Stimulated activated CD8-positive, alpha-beta memory T cell treated with anti-CD3 and anti-CD28 coated beads, Interleukin-15, amount 100 ng/mL, for 4 hours (primary cell): ENCODE measurements at places on chromosomes 2 and 18.

DNA sequence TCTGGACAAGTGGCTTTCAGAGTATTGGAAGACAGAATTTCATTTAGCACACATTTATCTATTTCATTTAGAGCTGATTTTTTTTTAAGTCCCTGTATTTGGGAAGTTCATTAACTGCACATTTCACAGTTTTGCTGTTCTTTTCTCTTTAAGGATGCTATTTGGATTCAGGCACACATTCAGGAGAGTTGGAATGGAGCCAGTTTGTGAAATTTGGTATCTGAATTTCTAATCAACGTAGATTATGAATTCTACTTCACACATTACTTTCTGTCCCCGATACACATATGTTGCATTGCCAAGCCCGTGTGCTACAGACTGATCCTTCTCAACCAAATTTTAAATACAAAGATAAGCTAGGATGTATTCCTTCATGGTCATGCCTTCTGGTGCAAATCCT, 503.9 kb downstream of the IRS1 start:
- no peak for DNase-seq

DNA sequence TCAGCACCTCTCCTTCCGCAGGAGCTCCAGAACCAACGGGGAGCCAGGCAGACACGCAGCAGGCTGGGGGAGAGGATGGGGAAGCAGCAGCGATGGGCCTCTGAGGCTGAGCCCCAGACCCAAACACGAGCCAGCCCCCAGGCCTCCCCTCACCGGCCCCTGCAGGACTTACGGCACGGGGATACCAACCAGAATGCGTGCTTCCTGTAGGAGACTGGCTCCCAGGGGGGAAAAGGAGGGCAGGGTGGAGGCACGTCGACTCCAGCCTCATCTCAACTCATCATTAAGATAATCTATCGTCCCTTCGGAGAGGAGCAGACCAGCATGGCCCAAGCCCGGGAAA, 495.1 kb upstream of the MYT1L start:
- DNase-seq: no peak

DNA sequence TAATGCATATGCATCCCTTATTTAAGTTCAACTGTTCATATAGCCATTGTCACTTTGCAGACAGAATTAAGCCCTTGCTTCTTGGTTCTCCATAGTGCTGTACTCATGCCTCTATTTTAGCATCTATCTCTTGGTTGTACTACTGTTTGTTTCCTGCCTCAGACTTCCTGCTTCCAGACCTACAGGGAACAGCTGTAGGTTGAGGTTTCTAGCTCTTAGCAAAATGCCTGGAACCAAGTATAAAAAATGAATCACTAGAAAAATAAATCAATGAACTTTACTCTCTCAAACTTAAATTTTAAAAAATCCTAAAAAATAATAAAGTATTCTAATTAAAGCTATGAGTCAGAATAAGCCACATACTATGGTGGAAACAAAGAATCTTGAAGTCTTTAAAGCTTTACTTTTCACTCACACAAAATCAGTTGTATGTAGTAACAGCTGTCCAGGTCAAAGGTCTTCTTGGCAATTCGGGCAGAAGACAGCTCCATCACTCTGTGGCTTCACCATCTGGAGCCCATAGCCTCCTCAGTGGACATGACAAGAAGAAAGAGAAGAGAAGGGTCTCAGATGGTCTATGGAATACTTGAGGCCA, 1228.1 kb upstream of the GYPC start:
- no peak for DNase-seq

DNA sequence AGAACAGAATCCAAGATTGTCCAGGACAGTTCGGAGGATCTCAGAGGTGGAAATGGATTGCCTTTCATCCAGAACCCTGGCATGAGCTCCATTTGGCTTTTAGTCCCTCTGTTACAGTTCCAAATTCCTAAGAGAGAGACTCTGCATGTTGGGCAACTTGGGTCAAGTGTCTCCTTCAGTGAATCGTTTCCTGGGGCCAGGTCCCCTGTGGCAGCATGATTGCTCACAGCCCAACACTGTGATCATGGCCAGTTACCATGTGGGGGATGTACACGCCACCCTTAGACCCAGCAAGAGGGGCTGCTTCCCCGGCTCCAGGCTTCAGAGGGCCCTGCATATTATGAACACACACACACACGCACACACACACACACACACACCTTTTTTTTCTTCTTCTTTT, 118.6 kb upstream of the GLI2 start:
- no peak for DNase-seq

- DNase-seq: no peak
Measured at GRCh38 chr2:54385271-54385670, 70.9 kb upstream of the SPTBN1 start.

DNA sequence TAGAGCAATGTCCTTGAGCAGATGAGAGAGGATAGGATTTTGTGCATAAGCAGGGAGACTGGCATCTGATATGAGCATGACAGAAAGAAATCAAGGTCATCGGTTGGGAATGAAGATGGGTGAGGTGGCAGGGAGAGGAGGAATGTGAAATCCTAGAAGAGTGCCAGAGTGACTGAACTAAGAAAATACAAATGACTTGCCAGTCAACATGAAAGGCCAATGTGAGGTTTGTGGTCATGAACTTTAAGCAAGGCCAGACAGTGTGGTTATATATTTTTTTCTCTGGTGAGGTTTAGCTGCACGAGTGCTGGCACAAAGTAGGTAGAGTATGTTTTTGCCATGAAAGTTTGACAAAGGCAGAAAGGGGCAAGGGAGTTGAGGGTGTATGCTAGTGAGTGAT, 21.2 kb downstream of the QPCT start:
- no peak for DNase-seq

DNA sequence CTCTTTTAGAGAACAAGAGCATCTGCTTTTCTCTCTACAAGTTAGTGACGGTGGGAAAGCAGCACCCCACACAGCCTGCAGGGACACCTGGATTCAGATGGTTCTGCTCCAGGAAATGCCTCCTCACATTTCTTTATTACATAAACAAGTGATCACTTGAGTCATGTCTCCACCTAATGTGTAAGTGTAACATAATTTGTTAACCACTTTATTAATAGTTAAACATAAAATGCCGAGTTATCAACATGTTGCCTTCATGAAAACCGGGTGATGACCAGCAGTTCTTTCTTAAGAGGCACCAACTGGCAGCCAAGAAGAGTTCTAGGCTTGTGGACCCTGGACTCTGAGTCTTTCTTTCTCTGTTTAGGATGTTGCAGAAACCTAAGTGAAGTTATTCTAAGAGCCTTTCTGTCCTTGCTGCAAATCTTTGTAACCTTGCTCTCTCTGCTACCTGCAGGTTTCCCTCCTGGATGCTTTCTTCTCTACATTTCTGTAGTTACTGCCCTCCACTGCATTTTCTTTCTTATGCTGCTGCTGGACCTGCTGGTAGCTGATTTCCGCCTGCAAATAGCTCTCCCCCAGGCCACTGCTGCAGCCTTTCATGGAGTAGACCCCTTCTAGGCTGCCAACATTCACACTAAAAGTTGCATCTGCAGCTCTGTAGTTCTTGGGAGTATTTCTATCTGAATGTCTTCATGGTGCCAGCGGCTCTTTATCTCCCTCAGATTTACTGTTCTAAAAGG, 24.3 kb downstream of the UPP2 start:
- no peak for DNase-seq

GRCh38 chr18:63002803-63003445, 287.6 kb downstream of the PHLPP1 start:
- no peak for DNase-seq

- no peak for DNase-seq
Measured at GRCh38 chr2:168152902-168153530, 94.4 kb downstream of the STK39 start.

DNA sequence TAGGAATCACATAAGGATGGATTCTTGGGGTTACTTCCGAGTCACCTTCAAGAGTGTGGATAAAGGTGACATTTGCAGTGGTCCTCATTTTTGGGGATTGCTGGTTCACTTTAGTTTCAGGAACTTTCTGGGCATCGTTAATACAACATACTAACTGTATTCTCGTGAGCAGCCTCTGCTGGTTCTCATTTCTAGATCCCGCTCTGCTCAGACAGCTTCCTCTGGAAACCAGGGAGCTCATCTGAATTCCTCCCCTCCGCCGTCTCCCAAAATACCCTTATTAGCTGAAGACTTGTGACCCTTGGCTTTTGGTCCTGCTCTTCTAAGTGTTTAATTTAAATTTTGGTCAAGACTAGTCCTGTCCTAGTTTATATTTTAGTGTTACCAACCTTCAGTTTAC, 64.5 kb downstream of the ZNF532 start:
- DNase-seq: no peak

DNA sequence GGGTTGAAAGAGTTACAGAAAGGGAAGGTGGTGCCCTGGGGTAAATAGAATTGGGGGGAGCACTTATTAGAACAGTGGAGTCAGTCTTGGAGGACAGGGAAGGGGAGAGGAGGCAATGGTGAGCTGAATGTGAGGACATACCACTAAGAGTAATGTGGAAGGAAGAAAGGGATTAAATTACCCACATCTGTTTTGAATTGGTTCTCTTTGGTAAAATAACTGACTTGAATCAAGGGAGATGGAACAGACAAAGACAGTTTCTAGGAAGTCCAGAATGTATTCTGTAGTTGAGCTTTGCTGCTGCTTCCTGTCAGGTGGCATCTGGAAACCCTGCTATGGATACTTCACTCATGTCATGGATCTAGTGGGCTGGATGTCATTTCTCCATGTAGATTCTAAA, 6.7 kb downstream of the SETBP1 start:
- no peak for DNase-seq

- DNase-seq: no peak
Measured at GRCh38 chr18:41324020-41324791, 630.8 kb upstream of the PIK3C3 start.

DNA sequence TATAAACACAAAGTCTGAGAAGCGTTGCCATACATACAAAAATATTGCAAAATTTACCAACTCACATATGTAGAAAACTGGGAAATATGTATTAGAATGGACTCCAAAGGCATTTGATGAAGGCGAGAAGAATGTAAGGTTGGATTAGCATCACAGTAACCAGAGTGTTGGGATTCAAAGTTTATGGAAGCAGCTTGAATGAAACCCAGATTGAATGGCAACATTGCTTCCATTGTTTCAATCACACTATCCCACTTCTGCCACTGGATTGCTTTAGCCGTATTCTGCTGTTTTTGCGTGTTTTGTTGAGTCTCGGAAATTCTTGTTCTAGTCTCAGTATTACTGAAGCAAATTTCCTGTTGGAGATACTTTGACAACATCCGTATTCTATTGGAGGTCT, 609.0 kb upstream of the LRATD1 start:
- no peak for DNase-seq

GRCh38 chr2:12750166-12750905, 33.6 kb downstream of the TRIB2 start:
- DNase-seq: no peak

DNA sequence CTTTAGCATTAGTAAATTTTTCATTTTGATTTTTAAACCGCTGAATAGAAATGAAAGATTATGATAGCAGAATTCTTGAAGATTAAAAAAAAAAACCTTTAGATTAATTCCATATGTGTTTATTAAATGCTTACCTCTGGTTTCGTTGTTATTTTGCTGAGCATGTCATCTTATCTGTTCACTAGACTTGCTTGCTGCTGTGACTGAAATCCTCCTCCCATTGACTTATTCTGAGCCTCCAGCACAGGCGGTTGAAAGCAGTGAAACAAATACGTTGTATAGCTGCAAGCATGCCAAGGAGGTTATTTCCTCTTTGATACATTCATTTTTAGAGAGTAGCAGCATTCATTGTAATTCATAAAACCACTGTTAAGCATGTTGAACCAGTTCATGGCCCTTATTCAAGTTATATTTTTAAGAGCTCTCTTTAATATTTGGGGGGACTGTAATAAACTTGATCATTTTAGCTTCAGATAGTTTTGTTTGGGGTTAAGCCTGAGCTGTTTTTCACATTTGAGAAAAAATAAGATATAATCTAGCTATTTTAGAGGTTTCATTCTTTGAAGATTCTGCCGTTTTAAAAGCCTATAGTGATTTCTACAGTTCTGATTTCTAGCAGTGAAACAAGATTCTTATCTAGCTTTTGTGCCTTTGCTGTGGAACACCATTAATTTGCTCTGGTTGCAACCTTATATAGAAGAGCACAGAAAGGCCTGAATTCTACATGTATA, at the start of gene HTR2B:
Gene HTR2B (minus strand): TSS at position 205 of the 731 bp plus-strand sequence. CDS start 1,278 bp downstream, outside the sequence.
- DNase-seq: no peak

DNA sequence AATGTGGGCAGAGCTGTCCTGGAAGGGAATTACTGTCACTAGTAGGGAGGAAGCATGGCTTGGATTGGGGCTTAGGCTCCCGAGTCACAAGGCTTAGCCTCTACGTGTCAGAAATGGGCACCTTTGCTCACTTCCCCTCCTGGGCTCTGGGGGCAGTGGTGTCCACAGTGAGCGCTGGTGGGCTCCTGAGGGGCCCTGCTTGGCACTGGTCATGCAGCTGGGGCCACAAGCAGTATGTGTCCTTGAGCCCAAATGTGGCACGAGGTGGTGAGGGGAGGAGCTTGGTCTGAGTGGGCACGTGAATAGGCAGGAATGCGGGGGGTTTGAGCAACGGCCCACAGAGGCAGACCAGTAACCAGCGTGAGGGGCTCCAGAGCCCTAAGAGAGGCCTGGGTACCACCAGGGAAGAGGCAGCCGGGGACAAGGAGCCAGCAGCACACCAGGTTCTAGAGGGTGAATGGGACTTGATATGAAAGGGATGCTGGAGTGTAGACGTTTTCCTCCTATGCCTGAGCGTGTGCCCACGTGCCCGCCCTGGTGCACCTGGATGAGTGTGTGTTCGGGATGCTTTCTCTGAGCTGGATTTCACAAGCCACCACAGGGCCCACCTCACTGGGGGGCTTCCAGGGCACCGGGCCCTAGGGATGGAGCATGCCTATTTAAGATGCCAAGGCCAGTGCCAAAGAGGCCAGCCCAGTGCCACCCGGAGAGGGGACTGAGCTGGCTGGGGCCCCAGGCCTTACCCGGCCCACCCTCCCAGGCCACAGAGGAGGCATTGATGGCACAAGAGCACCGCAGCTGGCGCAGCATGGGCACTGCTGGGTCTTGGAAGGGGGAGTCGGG, 22.8 kb upstream of the PTMA start:
- DNase-seq: no peak

DNA sequence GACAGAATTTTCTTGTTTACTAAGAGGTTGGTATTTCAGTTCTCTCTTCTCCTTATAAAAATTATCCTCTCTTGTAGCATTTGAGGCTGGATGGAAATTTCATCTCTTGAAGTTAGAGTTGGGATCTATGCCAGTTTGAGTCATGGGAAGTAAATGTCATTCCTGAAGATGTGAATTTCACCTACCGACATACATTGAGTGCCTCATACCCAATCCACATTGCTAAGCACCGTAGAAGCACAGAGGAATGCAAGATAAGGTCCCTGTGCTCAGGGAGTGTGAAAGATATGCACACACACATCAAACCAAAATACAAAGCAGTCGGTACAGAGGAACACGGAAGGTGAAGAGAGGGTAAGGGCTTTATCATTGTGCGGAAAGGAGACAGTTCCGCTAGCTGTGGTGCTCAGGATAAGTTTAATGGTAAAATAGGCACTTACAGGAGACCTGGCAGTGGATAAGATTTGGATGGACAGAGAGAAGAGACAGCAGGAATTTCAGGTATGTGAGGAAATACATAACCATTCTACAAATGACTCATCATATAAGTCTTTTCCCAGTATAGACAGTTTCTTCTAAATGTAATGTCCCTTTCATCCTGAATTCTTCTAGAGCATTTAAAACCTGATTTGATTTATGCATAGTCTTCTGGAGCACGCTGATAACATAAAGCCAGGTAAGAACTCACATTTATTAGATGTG, 205.3 kb upstream of the ST6GAL2 start:
- DNase-seq: no peak
